T-helper 9 cell (primary cell): ENCODE measurements at places on chromosomes 7 and 10.
A peak's percentile ranks its signal among the peaks of the same experiment; 100 is the strongest.

DNA sequence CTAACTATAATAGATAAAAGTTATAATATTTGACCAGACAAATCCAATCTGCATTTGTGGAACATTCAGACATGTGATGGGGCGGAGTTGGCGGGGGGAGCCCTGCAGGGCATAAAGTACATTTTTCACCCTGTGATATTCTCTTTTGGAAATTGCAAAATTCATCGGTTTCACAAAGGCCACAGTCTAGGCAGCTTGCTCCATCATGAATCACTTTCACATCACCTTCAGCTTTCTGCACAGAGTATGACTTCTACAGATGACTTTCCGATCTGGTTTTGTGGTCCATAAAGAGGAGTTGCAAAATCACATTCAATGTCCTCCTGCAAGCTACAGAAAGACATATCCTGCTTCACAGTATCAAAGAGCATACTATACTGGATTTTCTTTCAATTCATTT lies 51.4 kb upstream of the APBB1IP start:
- no peak for DNase-seq

- DNase-seq: no peak
These were observed 616.7 kb downstream of the CALN1 start for GRCh38 chr7:71795410-71795809.

DNA sequence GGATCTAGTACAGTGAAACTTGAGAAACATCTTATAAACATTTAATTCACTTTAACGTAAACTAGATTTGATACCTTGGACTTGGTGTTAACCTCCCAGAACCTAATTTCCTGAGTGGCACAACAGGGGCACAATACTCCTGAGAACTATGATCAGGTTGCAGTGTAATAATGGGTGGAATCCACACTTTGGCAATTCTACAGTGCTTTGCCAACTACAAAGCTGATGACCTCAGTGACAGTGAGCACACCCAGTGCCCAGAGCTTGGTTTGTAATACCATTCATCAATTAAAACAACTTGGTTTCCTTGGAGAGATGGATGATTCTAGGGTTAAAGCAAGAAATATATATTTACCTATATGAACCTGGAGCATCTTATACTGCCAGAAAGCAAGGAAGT lies 379.2 kb downstream of the NRG3 start:
- no peak for DNase-seq

DNA sequence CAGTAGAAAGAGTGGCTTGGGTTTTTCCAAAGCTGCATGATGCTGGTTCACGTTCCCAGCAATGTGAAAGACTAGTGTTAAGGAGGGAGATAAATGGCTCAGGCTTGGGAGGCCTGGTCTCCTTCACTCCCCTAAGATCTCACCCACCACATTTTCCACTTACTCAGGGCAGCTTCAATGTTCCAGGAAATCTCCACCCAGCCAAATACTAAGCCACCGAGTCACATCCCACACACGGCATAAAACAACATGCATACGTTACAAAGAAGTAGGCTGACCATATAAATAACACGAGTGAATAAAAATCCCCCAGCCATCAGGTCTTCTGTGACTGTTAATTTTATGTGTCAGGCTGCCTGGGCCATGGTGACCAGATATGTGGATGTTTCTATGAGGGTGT lies 303.5 kb downstream of the SFMBT2 start:
- no peak for DNase-seq

DNA sequence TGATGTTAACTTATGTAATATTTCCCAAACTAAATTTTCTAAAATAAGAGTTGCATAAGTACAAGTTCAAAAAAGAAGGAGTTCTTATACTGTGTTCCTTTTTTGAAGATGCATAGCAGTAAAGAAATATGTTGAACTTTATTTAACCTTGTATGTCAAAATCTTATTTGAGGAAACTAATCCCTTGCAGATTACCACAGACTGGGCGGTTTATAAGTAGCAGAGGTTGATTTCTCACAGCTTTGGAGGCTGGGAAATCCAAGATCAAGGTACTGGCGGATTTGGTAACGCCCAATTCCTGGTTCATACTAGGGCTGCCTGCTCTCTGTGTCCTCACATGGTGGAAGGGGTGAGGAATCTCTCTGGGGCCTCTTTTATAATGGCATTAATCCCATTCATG lies 68.5 kb downstream of the GNAT3 start:
- no peak for DNase-seq

DNA sequence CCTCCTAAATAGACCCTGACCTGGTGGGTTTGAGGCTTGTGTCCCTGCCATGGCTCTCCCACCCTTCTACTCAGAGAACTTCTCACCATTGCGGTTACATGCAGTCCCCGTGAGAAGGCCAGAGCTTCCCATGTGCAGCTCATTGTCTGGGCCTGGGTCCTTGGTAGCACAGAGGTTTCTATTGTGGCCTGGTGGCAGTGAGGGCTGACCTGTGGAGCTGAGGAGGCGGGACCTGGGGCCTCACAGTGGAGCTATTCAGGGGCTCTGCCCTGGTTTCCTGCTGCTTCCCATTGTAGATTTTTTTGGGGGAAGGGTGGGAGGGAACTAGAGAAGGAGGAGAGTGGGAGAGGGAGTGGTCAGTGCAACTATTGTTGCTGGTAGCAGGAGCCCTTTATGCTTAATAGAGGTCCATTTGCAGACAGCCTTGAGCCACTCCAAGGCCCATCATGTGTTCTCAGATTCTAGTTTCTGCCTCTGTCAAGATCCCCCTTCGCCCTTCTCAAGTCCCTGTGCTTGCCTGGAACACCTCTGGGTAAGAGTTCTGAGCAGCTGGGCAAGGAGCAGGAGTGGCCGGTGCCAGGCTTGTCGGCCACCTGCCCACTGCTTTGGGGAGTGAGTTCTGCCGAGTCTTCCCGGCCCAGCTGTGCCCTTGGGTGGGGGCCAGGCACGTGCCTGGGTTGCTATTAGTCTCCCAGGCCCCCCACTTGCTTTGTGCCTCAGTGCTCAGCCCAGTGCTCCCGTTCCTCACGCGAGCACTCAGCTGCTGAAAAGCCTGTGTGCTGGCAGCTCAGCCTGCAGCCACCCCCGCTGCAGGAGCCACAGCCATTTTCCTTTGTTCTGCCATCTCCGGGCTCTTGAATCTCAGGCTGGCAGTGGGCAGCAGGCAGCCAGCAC lies 10.7 kb downstream of the TSPAN14 start:
- DNase-seq: no peak

DNA sequence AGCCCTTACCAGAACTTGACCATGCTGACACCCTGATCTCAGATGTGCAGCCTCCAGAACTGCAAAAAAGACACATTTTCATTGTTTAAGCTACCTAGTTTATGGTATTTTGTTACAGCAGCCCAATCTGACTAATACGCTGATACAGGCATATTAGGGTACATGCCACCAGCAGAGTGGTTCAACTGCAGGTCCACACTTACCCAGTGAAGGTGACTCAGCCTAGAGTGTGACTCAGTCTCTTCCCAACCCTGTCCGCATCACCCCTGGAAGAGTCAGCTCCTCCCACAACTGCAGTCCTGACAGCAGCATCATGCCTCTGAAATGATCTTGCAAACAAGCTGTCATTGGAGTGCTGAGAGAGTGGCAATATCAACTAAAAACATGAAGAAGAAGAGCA lies 30.8 kb upstream of the GOT1 start:
- no peak for DNase-seq

DNA sequence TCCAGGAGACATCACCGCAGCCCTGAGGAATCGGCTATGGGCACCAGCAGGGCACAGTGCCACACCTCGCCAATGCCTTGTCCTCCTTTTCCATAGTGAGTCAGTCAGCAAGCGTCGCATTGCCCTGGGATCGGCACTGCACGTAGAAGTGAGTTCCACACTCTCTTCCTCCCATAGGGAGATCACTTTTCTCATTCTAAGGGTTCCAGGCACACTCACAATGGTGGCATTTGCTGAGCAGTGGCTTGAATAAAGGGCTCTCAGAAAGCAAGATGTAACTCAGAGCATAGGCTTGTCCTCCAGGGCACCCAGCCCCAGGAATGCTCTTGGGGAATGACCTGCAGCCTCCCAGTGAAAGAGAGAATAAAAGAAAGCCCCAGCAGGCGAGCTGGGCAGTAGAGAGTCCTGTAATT lies 1.1 kb upstream of the VIM start:
- DNase-seq: no peak

DNA sequence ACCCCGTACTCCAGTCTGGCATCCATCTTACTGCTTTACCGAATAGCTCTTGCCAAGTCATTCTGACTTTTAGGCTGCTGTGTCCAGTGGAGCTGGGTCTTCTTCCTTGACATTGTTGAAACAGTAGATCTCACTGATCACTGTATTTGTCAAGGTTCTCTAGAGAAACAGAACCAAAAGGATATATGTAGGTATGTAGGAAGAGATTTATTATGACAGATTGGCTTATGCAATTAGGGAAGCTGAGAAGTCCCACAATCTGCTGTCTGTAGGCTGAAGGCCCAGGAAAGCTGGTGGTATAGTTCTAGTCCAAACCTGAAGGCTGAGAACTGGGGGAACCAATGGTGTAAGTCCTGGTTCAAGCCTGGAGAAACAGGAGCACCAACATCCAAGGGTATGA lies 12.1 kb upstream of the PRRT4 start:
- DNase-seq: no peak

GRCh38 chr10:75202321-75203045 lies 8.1 kb upstream of the VDAC2 start:
- no peak for DNase-seq

- peak; percentile 67 for DNase-seq
These were observed 26.2 kb upstream of the ZNF467 start for GRCh38 chr7:149799397-149800168.

DNA sequence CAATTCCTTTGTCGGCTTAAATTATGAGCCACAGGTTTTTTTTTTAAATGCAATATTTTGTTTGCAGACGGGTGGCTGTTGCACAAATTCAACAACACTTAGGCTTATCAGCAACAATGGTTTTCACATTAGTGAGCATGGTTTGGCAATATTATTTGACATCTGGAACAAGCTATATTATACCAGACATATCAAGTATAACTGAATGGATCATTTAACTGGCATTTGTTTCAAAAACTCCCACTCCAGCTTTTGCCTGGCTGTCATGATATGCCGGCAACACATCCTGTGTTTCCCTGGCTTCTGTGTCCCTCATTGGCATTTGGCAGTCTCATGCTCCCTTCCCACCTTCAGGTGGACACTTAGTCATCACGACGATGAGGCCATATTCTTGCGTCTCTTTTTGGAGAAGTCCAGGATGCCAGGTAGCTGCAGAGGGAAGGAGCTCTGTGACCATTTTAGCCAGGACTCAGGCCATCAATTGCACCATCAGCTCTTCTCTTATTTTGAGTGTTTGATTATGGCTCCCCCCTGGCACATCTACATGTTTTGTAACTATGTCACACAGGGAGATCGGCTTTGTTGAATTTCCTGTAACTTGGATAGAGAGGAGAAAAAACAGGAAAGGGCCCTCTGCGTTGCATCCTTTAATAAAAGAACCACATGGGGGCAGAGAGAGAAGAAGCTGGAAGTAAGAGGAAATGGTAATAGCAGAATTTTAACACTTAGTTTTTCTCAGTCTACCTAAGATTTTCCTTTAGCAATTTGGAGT lies 413.9 kb downstream of the LRMDA start:
- DNase-seq: no peak

DNA sequence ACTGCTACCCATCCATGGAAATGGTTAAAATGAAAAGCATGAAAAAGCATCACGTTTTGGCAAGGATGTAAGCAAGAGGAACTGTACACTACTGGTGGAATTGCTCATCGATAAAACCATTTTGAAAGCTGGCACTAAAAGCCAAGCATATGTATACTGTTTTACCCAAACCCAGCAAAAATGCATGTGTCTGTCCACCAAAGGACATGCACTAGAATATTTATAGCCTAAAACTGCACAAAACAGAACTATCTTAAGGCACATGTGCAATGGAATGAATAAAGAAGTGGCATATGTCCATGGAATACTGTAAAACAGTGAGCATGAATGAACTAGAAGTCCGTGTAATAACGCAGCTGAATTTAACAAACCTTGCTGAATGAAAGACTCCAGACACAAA lies 22.9 kb downstream of the RBAK start:
- DNase-seq: no peak

DNA sequence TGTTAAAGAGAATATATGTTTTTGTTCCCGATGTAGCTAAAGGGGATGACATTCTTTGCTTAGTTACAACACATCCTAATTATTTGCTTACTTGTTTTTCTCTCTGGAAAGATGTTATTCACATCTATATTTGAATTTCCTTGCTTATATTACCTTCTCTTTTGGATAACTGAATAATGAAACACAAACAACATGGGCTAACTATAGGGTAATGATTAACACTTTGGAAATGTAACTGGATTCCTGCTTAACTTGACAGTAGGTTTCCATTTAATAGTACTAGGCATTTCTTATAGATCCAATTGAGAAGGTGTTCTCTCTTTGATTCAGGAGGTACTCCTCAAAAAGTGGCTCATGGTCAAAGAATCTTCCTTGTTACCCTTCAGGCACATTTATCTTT lies 141.1 kb downstream of the CCSER2 start:
- DNase-seq: no peak

- DNase-seq: no peak
These were observed 3.5 kb upstream of the KCNH2 start for GRCh38 chr7:150981644-150982043.

- DNase-seq: no peak
These were observed 110.5 kb downstream of the IPMK start for GRCh38 chr10:58157076-58157766.

- DNase-seq: no peak
These were observed 7.2 kb upstream of the REPIN1 start for GRCh38 chr7:150361402-150361801.

- DNase-seq: no peak
These were observed 56.4 kb downstream of the KIF5B start for GRCh38 chr10:31999836-32000235.

DNA sequence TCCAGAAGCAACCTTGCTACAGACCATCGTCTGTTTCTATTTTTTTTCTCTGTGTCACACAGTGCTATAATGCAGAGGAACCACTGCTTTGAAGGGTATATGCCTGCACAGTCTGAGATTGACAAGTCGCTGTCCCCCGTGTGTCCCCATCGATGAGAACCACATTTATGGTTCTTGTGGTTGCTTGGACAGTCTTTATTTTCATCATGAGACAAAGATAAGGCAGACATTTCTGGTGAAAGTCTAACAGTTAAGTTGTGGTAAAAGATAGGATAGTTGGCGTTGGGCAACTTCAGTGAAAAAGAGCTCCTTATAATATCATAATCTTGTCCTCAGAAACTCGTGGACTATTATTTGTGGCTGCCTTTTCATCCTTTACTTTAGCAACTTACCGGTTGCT lies 6.3 kb upstream of the AKR1E2 start:
- no peak for DNase-seq

- no peak for DNase-seq
These were observed 25.6 kb upstream of the TMEM26 start for GRCh38 chr10:61478621-61479312.

- DNase-seq: no peak
These were observed 85.8 kb downstream of the CALN1 start for GRCh38 chr7:72326365-72326764.

- DNase-seq: no peak
These were observed 82.1 kb downstream of the CPEB3 start for GRCh38 chr10:92208736-92209135.

DNA sequence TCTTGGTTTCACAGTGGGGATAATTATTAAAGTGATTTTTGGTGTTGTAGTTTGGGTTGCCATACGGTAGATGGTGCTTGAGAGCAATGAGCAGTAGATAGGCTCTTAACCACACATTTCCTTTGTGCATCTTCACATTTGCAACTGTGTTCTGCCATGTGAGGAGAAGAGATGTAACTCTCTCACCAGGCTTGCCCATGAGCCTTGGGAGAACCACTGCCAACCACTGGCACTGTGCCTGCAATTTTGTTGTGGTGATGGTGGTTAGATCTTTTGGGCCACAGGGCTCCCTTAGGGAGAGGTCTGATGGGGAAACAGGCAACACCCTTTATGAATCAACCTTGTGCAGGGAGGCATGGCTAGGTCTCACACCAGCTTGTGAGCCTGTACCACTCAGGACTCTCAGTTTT lies 204.3 kb downstream of the CCDC7 start:
- DNase-seq: no peak
